ENCODE measurements at places on chromosomes 1 and 21.

DNA sequence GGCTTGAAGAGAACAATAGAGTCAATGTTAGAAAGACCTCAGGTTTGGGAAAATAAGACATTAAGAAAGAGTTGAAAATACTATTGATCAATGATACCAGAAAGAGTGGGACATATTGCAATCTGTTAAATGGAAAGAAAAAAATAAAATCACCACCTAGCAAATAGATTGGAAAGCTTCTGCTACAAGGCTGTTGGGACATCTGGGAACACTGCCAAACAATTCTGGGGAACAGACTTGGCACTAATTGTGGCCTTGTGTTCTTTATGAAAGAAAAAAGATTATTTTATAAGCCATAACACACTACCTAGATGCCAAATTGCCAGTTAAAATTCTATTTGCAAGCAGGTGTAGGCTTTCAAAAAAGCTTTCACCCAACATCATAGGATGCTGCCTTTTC is 137.8 kb downstream of the TSEN15 start:
- DNase-seq = no peak

DNA sequence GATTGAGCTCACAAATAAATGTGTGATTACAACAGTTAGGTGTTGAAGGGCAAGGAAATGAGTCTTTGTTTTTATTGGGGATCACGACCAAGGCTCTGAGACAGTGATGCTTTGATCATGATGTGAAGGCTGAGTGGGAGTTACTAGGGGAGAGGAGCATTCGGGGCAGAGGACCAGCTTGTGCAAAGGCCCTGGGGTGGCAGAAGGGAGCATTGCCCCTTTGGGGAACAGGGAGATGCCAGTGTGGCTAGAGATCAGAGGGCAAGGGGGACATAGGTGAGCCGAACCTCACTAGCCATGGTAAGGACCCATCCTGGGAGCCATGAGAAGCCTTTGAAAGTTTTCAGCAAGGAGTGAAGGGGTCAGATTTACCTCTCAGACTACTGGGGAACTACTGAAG is 31.1 kb downstream of the TNFRSF8 start:
- DNase-seq = no peak

DNA sequence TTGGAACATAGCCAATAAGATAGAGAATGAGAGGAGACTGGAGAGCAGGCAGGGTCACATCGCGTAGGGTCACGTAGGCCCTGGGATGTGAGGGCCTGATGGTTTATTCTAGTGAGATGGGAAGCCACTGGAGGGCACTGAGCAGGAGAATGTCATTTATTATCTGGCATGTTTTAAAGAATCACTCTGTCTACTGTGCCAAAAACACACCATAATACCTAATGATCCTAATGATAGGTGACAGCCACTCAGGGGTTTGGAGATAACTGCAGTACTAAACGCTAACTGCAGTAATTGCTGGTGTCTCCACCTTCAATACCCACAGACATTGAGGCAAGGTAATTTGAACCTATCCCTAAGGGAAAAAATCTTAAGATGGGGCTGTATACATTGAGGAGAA is 185.4 kb downstream of the TTLL7 start:
- no peak for DNase-seq

- DNase-seq = no peak
These were observed 149.4 kb downstream of the PCP4 start for GRCh38 chr21:40016667-40017066.

DNA sequence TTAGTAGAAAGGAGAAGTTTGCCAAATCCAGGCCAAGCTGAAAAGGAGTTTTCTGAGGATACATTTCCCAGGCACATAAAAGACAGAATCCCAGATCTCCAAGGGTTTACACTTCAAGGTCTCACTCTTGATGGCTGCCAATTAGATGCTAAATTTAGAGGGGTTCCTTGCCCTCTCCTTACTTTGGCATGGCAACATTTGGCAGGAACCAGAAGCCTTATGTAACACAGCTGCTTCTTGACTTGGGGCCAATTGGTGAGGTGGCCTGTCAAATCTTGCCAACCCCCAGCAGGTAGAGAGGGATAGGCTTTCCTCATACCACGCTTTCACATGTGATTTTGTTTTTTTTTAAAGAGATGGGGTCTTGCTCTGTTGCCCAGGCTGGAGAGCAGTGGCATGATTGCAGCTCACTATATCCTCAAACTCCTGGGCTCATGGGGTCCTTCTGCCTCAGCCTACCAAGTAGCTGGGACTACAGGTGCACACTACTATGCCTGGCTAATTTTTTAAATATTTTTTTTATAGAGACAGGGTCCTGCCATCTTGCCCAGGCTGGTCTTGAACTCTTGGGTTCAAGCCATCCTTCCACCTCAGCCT is 25.2 kb upstream of the NKAIN1 start:
- DNase-seq = no peak

DNA sequence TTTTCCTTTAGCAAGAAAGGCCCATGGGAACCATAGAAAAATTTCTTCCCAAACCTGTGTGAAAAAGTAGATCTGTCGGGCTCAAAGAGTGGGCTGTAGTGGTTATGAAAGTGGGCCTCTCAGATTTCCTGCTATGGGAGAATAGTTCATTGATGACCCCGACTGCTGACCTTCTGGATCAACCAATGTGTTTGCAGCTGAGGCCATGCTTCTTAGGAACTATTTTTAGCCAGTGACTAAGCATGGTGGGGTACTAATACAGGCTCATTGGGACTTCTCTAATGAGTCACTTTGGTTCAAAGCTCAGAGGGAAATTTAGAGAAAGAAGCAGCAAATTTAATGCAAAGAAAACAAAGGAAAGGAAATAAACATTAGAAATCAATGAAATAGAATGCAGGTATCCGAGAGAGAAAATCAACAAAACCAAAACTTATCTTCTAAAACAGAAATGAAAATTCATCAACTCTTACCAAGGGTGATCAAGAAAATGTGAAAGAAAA is 12.6 kb upstream of the PSMA5 start:
- no peak for DNase-seq

DNA sequence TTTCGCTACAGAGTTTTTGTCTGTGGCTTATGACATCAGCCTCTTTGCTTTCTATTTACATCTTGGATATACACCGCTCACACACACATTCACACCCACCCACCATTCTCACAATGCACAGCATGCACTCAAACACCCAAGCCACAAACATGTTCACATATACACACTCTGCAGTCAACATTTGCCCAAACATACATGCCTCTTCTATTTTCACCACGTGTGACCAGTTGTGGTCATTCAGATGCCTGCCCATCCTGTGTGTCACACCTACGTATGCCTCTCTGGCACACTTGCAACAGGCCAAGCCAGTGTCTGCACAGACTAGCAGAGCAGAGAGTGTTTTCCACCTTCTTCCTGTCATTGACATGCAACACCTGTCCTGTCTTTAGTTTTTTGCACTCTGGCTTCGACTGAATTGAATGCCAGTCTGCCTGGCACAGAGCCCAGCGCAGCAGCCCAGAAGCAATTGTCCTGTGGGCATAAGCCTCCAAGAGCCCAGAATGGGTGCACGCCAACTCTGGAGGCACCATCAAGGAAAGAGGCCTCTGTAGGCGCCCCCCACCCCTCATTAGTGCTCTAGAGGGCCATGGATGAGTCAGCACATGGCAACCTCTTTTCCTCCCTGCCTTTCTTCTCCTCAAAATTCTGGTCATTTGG is 37.7 kb upstream of the LRRN2 start:
- DNase-seq = no peak

Data from stimulated activated CD8-positive, alpha-beta memory T cell treated with anti-CD3 and anti-CD28 coated beads, Interleukin-4, amount 100 ng/mL, for 4 hours (primary cell).